ENCODE measurements at places on chromosomes 16 and 17.

- H3K4me1 ChIP-seq, result no peaks in the 10 kb centered on the region
- H3K27me3 ChIP-seq, result no peaks in the 10 kb centered on the region
- no peak for DNase-seq
These were observed 369.1 kb downstream of the XYLT1 start for GRCh38 chr16:17101646-17102045.

GRCh38 chr17:4728124-4728523, 3.1 kb upstream of the MED11 start:
- 0 out of 2 replicates have a peak, but pooled peaks cover 4% of the 10 kb centered on the region for H3K4me1 ChIP-seq
- no peak overlapping the region for H3K4me3 ChIP-seq
- no peak for DNase-seq
- H3K36me3 ChIP-seq, result no peaks in the 10 kb centered on the region
- H3K27ac ChIP-seq, result no peak overlapping the region

- DNase-seq, result no peak
- no peaks in the 10 kb centered on the region for H3K4me1 ChIP-seq
- no peaks in the 10 kb centered on the region for H3K27me3 ChIP-seq
- no peak overlapping the region for H3K27ac ChIP-seq
- no peak overlapping the region for H3K4me3 ChIP-seq
These were observed 9.7 kb downstream of the CDK5R1 start for GRCh38 chr17:32496395-32497073.

DNA sequence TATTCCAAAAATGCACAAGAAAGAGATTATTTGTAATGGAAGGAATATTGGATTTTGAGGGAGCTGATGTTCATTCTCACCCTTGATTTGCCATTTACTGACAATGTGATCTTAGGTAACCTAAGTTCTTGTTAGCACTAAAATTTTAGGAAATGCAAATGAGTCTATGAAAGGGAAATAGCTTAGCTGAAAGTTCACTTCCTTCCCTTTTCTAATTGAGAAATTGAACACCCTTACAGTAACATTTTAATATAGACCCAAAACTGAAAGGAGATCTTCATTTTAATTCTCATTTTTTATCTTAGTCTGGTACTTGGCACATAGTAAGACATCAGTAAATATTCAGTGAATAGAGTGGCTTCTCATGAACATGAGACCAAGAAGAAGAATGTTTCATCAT, 10.9 kb upstream of the WSB1 start:
- DNase-seq, result no peak
- H3K36me3 ChIP-seq, result no peaks in the 10 kb centered on the region
- no peak overlapping the region for H3K27ac ChIP-seq
- H3K4me3 ChIP-seq, result no peak overlapping the region
- no peaks in the 10 kb centered on the region for H3K27me3 ChIP-seq
- H3K4me1 ChIP-seq, result peaks cover 11% of the 10 kb centered on the region

DNA sequence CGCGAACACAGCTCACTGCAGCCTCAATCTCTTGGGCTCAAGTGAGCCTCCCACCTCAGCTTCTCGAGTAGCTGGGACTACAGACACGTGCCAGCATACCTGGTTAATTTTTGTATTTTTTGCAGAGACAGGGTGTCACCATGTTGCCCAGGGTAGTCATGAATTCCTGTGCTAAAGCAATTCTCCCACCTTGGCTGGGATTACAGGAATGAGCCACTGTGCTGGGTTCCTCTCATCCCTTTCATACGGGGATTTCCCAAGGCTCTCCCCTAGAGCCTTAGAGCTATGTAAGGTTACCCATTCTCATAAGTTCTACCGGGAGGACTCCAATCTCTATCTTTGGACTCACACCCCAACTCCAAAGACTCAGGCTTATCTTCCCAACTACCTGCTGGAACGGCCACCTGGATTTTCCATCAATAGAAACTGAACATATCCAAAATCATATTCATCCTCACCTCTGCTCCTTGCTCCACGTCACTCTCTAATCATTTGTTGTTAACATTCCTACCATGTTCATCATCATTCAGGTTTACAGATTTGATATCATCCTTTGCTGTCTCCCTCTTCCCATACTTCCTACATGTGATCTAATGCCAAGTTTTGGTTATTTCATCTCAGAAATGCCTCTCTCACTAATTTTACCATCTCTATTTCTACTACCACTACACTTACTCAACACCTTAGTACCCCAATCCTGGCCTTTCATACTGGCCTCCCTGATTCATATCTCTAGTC, 92.5 kb downstream of the NCOR1 start:
- no peak overlapping the region for H3K4me3 ChIP-seq
- no peak for DNase-seq
- no peak overlapping the region for H3K27ac ChIP-seq
- 0 out of 2 replicates have a peak, but pooled peaks cover 7% of the 10 kb centered on the region for H3K4me1 ChIP-seq
- no peaks in the 10 kb centered on the region for H3K27me3 ChIP-seq

- no peaks in the 10 kb centered on the region for H3K4me1 ChIP-seq
- no peak overlapping the region for H3K27ac ChIP-seq
- DNase-seq, result no peak
- H3K36me3 ChIP-seq, result no peaks in the 10 kb centered on the region
These were observed 681.4 kb downstream of the CDH11 start for GRCh38 chr16:64440421-64440831.

DNA sequence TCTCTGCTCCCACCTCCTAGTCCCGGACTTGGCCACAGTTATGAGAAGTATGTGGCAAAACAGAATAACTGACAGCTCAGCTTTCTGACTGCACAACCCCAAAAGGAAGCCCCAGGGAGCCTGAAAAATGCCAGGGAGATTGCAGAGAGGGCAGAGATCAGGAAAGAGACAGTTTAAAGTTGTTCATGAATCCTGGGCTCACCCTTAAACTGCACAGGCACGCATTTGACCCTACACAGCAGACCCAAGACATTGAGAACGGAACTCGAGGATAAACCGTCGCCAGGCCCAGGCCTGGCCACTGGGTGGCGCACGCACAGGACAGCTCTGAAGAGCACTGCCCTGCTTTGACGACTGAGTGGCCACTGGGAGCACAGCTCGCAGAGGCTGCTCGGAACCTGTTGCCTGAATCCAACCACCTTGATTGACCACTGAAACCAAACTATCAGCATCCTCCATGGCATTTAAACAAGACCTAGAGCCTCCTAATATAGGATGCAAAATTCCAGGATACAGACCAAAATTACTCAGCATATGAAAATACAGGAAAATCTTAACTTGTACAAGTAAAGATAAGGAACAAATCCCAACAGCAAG, 114.0 kb downstream of the C16orf95 start:
- H3K27me3 ChIP-seq, result no peaks in the 10 kb centered on the region
- no peak overlapping the region for H3K4me3 ChIP-seq
- no peaks in the 10 kb centered on the region for H3K4me1 ChIP-seq
- DNase-seq, result peak; percentile 49
- H3K27ac ChIP-seq, result no peak overlapping the region
- no peaks in the 10 kb centered on the region for H3K36me3 ChIP-seq

GRCh38 chr16:90043526-90043925, 24.3 kb upstream of the DBNDD1 start:
- H3K4me3 ChIP-seq, result no peak overlapping the region
- H3K4me1 ChIP-seq, result no peaks in the 10 kb centered on the region
- DNase-seq, result no peak
- H3K27me3 ChIP-seq, result no peaks in the 10 kb centered on the region

DNA sequence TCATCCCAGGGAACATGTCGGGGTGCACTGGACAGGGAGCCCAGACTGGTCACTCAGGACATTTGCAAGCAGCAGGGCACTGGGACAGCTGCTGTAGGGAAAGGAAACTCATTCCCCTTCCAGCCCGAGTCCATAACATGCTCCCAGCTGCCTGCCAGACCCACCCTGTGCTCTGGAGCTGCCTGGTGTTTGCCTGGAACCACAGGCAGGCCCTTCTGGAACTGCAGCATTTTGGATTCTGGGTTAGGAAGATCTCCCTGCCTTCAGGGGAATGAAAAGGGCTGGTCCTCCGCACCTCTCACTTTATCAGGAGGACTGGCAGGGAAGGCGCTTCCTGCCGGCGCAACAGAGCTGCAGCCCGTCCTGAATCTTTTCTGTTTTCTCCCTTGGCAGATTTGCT, 41.2 kb downstream of the MEAK7 start:
- no peaks in the 10 kb centered on the region for H3K27me3 ChIP-seq
- DNase-seq, result no peak
- H3K4me3 ChIP-seq, result no peak overlapping the region
- no peaks in the 10 kb centered on the region for H3K36me3 ChIP-seq

DNA sequence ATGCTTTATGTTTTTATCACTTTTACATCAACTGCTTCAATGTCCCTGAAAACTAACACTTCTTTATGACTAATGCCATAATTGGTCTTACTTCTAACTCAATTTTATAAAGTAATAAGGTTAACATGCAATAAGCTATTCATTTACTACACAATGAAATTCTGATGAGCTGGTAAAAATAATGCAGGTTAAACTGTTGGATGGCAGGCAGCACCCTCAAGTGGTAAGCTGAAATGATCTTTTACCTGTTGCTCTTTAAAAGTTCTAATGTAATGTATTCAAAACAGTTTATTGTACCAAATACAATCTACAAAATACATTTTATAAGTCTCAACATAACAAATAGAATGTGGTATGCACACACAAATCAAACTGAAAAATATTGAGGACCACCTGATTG, 1280.3 kb downstream of the CDH8 start:
- no peak overlapping the region for H3K27ac ChIP-seq
- peak; percentile 21 for DNase-seq
- no peaks in the 10 kb centered on the region for H3K36me3 ChIP-seq
- no peaks in the 10 kb centered on the region for H3K27me3 ChIP-seq
- no peak overlapping the region for H3K4me3 ChIP-seq

GRCh38 chr17:68595496-68595895, 5.7 kb downstream of the FAM20A start:
- no peak overlapping the region for H3K4me3 ChIP-seq
- DNase-seq, result no peak
- no peaks in the 10 kb centered on the region for H3K27me3 ChIP-seq
- H3K27ac ChIP-seq, result no peak overlapping the region

- no peak overlapping the region for H3K4me3 ChIP-seq
- no peaks in the 10 kb centered on the region for H3K27me3 ChIP-seq
- H3K27ac ChIP-seq, result no peak overlapping the region
- H3K36me3 ChIP-seq, result no peaks in the 10 kb centered on the region
- no peaks in the 10 kb centered on the region for H3K4me1 ChIP-seq
These were observed 121.7 kb downstream of the MYO1D start for GRCh38 chr17:32755045-32755805.

GRCh38 chr17:33704856-33705255, 411.8 kb upstream of the ASIC2 start:
- H3K4me1 ChIP-seq, result no peaks in the 10 kb centered on the region
- DNase-seq, result no peak
- no peaks in the 10 kb centered on the region for H3K36me3 ChIP-seq

GRCh38 chr17:8556074-8556473, 74.5 kb downstream of the MYH10 start:
- DNase-seq, result no peak
- H3K27me3 ChIP-seq, result no peaks in the 10 kb centered on the region
- no peak overlapping the region for H3K4me3 ChIP-seq
- H3K4me1 ChIP-seq, result no peaks in the 10 kb centered on the region
- H3K27ac ChIP-seq, result no peak overlapping the region

- H3K27me3 ChIP-seq, result no peaks in the 10 kb centered on the region
- no peak for DNase-seq
- no peak overlapping the region for H3K4me3 ChIP-seq
These were observed 1.7 kb downstream of the TXNDC17 start for GRCh38 chr17:6642592-6642991.

DNA sequence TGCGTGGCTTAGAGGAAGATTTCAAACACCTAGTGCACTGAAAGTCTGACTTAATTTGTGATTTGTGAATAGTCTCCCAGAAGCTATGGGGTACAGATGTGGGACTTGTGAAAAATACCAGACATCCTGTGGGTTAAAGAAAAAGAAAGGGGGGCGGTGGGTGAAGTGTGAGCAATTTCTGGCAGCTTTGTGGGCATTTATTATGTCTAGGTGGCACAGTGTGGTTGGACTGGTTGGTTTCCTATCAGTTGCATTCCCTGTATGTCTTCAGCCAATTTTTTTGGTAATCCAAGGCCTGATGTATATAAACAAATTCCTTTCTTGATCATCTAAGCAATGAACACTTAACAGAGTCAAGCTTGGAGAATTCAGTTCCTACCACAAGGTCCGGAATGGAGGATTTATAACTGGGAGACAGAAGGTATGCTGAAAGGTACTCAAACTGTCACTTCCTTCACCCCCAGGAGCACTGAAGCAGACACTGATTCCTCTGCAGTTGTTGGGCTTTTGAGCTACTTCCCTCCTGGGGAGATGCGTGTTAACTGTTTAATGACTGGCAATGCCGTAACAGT, 211.6 kb downstream of the WWOX start:
- H3K27ac ChIP-seq, result no peak overlapping the region
- H3K4me3 ChIP-seq, result no peak overlapping the region
- H3K36me3 ChIP-seq, result no peaks in the 10 kb centered on the region
- H3K4me1 ChIP-seq, result no peaks in the 10 kb centered on the region
- no peak for DNase-seq

GRCh38 chr16:65789161-65789945, 577.1 kb upstream of the CDH5 start:
- H3K4me3 ChIP-seq, result no peak overlapping the region
- no peaks in the 10 kb centered on the region for H3K27me3 ChIP-seq
- no peak overlapping the region for H3K27ac ChIP-seq
- DNase-seq, result no peak
- H3K4me1 ChIP-seq, result no peaks in the 10 kb centered on the region
- no peaks in the 10 kb centered on the region for H3K36me3 ChIP-seq

GRCh38 chr17:31085563-31085962, 9.2 kb upstream of the NF1 start:
- DNase-seq, result no peak
- H3K27ac ChIP-seq, result no peak overlapping the region
- H3K4me3 ChIP-seq, result no peak overlapping the region
- H3K36me3 ChIP-seq, result no peaks in the 10 kb centered on the region
- no peaks in the 10 kb centered on the region for H3K27me3 ChIP-seq

GRCh38 chr16:10965440-10966061, 21.2 kb downstream of the CLEC16A start:
- DNase-seq, result peak; percentile 95
- H3K4me1 ChIP-seq, result peaks cover 31% of the 10 kb centered on the region
- peaks cover 4% of the 10 kb centered on the region for H3K36me3 ChIP-seq

DNA sequence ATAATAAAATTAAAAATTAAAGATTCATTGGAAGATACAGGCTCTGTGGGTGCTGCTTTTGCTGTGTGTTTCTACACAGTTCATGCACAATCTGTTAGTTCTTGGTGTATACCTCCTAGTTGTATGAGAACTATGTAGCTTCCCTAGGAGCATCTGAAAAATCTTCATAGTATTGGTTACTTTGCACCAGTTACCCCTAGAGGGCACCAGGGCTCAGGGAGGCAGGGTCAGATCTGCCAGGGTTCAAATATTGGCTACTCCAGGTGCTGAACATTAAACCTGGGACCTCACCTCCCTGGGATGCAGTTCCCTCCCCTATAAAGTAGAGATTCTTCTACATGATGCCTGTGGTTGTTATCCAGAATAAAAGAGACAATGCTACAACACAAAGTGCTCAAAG, 583.0 kb upstream of the CDH11 start:
- no peak overlapping the region for H3K4me3 ChIP-seq
- H3K27ac ChIP-seq, result no peak overlapping the region
- H3K27me3 ChIP-seq, result no peaks in the 10 kb centered on the region
- DNase-seq, result no peak

GRCh38 chr17:64617125-64617780, 44.9 kb downstream of the SMURF2 start:
- no peaks in the 10 kb centered on the region for H3K36me3 ChIP-seq
- H3K4me3 ChIP-seq, result no peak overlapping the region
- H3K27ac ChIP-seq, result no peak overlapping the region
- H3K27me3 ChIP-seq, result no peaks in the 10 kb centered on the region

GRCh38 chr16:48946686-48947370, 334.8 kb downstream of the CBLN1 start:
- no peak overlapping the region for H3K27ac ChIP-seq
- DNase-seq, result no peak
- H3K36me3 ChIP-seq, result no peaks in the 10 kb centered on the region
- no peak overlapping the region for H3K4me3 ChIP-seq
- no peaks in the 10 kb centered on the region for H3K4me1 ChIP-seq

Measured in MM.1S (cell line).